ENCODE measurements at places on chromosomes 3 and 15.

GRCh38 chr3:182735672-182736071 is 57.6 kb upstream of the ATP11B start:
- DNase-seq: no peak

- no peak for DNase-seq
Observed at GRCh38 chr15:88803241-88803919, at the start of gene ACAN. Gene ACAN, plus strand, starts transcription at chr15:88803436. Its CDS starts 32,771 bp downstream, at chr15:88836207.

GRCh38 chr3:16300307-16300706 is 35.3 kb downstream of the OXNAD1 start:
- DNase-seq: peak; percentile 8

DNA sequence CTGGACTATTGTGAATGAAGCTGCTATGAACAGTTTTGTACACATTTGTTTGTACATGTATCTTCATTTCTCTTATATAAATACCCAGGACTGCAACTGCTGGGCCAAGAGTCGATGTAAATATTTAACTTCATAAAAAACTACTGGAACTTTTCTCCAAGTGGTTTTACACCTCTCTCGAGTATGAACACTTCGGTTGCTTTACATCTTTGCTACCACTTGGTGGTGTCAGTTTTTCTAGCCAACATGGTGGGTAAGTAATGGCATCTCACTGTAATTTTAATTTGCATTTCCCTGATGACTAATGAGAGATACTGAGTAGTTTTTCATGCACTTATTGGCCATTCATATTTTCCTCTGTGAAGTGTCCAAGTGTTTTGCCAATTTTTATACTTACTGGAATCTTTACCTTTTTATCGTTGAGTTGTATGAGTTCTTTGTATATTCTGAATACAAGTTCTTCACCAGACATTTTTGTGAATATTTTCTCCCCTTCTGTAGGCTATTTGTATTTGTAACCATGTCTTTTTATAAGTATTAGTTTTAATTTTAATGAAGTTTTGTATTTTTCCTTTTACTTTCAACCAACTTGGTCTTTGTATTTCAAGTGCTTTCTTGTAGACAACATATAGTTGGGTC is 44.4 kb downstream of the PCOLCE2 start:
- DNase-seq: no peak

DNA sequence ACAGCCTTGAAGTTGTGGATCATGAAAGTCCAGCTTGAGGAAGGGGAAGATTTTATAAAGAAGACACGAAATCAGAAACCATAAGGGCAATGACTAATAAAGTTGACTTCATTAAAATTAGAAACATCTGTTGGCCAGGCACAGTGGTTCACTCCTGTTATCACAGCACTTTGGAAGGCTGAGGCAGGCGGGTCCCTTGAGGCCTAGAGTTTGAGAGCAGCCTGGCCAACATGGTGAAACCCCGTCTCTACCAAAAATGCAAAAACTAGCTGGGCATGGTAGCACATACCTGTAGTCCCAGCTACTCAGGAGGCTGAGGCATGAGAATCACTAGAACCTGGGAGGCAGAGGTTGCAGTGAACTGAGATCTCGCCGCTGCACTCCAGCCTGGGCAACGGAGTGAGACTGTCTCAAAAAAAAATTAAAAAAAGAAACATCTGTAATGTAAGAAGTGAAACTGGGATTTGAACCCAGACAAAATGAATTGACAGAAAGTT is 7.9 kb upstream of the UBXN7 start:
- no peak for DNase-seq

DNA sequence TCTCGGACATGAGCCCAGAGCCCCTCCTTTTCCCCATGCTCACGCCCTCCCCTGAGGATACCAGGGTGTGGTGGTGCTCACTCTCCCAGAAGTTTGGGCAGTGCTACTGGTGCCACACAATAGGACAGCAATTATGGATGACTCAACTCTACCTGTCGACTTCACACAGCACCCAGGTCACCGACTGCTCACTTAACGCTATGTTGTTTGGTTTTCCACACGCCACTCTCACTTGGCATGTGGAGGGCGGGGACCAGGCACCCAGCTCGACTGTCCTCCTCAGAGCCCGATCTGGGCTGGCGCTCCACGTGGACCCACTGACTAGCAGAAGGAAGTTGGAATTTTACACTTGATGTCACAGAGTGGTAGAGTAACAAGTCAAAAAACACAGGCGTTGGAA is 30.9 kb downstream of the STIMATE start:
- no peak for DNase-seq

GRCh38 chr3:103009609-103010008 is 574.8 kb downstream of the ZPLD1 start:
- no peak for DNase-seq

- DNase-seq: no peak
Observed at GRCh38 chr3:157204431-157204830, 44.5 kb upstream of the CCNL1 start.

- no peak for DNase-seq
Observed at GRCh38 chr3:101036213-101036618, 43.0 kb upstream of the ABI3BP start.

- no peak for DNase-seq
Observed at GRCh38 chr15:59304034-59304795, 68.5 kb downstream of the MYO1E start.

- no peak for DNase-seq
Observed at GRCh38 chr15:73987681-73988444, 4.2 kb downstream of the STOML1 start.

DNA sequence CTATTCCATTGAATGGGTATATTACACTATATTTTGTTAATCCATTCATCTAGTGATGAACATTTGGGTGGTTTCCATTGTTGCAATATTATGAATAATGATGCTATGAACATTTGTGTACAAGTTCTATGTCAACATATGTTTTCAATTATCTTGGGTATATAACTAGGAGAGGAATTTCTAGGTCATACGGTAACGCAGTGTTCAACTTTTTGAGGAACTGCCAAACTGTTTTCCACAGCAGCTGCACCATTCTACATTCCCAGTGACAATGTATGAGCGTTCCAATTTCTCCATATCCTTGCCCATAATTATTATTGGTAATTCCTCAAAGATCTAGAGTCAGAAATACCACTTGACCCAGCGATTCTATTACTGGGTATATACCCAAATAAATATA is 24.1 kb upstream of the RORA start:
- no peak for DNase-seq

All from central memory CD4-positive, alpha-beta T cell (primary cell).